Sciatic nerve (tissue), 2 donors: ENCODE measurements at places on chromosomes 5 and 9. TPM values are rescaled to one million over a fixed set of nuclear protein-coding genes. Genes with fewer than 3 reads are reported as not detected.

The CACNA1B gene
- total RNA-seq = 0.09 TPM

The GPX8 gene
- total RNA-seq = 34.9 TPM

GRCh38 chr5:9157811-9158210 lies 388.1 kb downstream of the SEMA5A start:
- DNase-seq = no peak

DNA sequence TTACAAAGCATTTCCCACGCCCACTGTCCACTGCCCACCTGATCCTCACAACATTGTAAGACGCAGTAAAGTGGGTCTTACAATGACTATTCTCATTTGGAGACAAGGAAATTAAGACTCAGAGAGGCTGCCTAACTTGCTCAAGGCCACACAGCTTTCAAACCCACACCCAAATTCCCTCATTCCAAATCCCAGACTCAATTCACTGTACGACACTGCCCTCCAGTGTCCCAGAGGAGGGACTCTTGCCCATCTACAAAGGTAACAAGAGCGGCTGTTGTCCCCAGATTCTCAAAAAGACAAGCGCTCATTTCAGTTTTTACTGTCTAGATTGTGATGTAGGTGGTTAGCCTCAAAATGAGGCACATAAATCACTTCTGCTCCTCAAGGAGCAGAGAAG lies 184.6 kb downstream of the ACTL7B start:
- DNase-seq = no peak

The SVEP1 gene
- total RNA-seq = 110 TPM
